Esophagus squamous epithelium (tissue), 5 donors: ENCODE measurements at places on chromosomes 7 and 10.

GRCh38 chr10:71234970-71235685, 22.8 kb downstream of the UNC5B start:
- DNase-seq, result no peak

GRCh38 chr7:18471476-18472160, 23.9 kb upstream of the HDAC9 start:
- DNase-seq, result no peak

DNA sequence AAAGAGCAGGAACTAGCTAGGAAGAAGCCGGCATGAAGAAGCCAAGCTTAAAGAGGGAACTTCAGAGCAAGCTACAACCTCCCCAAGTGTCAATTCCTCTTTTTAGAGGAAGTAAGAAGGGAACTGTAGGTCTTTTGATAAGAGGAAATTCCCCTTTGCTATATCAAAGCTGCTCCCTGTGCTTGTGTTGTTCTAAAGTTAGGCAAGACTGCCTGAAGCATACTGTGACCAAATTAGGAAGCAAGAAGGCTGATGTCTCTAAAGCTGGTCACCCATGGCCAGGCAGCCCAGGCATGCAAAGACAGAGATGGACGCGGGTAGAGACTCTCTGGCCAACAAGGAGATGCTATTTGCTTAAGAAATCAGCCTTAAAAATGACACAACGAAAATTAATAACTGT, 87.9 kb downstream of the RNF216 start:
- no peak for DNase-seq

DNA sequence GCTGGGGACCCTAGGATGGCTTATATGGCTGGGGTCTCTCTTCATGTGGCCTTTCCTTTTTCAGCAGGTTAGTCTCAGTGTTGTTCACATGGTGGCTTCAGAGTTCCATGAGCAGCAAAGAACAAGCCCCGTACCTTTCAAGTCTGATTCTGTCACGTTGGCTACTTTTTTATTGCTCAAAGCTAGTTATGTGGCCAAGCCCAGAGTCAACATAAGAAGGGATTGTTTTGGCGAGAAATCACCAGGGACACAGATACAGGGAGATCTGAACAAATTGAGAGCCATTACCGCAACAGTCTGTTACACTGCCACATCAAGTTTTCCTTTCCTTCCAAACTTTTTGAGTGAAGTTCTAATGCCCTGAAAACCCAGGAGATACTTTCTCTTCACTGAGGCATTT, 770.5 kb downstream of the LRMDA start:
- DNase-seq, result no peak

GRCh38 chr7:105205592-105206237, 183.0 kb downstream of the SRPK2 start:
- no peak for DNase-seq

- no peak for DNase-seq
Observed at GRCh38 chr10:97512993-97513392, 14.3 kb downstream of the UBTD1 start.

- DNase-seq, result no peak
Observed at GRCh38 chr10:5891009-5891408, 966 bp downstream of the FBH1 start.

DNA sequence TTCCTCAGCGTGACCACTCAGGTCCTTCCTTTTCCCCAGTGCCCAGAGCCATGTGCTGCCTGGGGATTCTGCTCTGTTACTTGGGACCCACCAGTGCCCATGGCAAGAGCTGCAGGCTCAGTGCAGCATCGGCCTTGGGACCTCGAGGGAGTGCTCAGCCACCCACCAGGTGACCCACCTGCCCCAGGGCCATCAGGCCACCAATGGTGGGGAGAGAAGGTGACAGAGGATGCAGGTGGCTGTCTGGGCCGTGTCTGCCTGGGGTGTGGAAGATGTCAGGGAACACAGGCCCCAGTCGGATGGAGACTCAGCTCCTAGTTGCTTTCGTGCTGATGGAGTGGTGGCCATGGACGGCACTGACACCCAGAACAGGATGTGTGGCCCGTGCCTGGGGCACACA, 104.7 kb upstream of the FAM20C start:
- no peak for DNase-seq

- DNase-seq, result no peak
Observed at GRCh38 chr7:286266-286665, 3.7 kb upstream of the FOXL3 start.

DNA sequence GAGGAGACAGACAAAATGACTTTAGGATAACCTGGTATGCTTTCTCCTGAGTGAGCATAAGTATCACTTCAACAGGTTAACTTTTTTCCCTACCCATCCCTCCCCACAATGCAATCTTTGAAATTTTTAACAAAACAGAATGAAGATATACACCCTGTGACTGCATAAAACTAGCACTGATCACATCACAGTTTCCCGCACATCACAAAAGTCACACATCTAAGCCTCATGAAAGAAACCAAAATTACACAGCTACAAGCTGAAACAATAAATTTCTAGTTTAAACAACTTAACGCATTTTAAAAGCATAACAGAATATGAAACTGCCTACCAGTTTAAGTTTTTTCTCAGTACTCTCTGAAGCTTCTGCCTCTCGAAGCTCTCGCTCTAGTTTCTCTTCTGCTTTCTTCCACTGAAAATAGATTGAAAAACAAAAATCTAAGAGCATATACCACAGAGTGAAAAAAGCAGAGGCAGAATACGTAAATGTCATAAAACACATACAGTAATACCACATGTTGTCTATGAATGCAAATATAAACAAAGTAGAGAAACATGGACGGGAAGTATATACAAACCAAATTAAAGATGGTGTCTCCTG, 18.1 kb downstream of the NOC3L start:
- no peak for DNase-seq
